AG09309 (cell line): ENCODE measurements at places on chromosomes 7 and 10.

DNA sequence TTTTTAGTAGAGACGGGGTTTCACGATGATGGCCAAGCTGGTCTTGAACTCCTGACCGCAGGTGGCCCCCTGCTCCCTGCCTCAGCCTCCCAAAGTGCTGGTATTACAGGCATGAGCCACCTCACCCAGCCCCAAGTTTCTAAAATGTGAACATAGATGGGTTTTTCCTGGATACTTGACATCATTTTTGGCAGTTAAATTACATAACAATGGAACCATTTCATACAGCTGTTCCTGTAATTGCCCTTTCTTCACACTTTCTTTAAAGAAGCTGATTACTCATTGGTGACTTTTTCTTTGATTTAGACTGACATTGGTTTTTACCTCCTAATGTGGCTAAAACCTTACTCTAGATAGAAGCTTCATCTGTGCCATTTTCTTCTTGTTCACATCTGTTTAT is 5.9 kb downstream of the ZKSCAN1 start:
- DNase-seq: no peak

- no peak for DNase-seq
Measured at GRCh38 chr10:47294057-47294456, 5.9 kb upstream of the GDF10 start.

DNA sequence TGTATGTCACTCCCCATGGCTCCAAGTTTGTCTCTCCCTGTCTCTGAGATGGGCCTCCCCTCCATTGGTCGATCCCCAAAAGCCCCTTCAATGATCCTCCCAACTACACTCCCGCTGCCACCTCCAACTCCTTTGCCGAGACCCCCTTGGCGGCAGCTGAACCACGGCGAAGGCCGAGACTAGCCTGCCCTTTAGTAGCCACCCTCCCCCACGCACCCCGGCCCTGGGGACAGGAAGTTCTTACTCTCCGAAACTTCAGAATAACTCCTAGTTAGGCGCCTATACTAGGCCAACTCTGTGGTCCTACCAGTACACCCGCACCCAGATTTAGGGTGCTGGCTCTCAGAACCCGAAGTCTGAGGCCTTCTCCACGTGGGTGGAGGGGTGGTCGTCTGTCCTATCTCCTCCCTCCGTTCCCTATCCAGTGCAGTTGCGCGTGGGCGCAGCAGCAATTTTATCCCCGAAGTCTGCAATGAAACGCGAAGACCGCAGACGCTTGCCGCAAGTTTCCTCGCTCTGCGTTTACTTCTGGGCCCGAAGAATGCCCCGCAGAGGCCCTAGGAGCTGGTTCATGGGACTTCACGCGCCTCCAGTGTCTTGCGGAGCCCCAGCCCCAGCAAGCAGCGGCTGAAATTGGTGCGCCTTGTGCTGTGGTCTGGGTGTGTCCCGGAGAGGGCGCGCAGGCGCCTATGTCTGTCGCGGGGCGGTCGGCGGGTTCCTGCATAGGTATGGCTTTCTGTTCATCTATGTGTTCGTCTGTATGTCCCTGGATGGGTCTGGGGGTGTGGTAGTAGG is 82.6 kb upstream of the SLF2 start:
- DNase-seq: no peak

- DNase-seq: peak; percentile 63
Measured at GRCh38 chr10:103685880-103686669, 169.3 kb downstream of the SH3PXD2A start.

GRCh38 chr7:103574576-103574975 is 128.6 kb upstream of the SLC26A5 start:
- DNase-seq: no peak

DNA sequence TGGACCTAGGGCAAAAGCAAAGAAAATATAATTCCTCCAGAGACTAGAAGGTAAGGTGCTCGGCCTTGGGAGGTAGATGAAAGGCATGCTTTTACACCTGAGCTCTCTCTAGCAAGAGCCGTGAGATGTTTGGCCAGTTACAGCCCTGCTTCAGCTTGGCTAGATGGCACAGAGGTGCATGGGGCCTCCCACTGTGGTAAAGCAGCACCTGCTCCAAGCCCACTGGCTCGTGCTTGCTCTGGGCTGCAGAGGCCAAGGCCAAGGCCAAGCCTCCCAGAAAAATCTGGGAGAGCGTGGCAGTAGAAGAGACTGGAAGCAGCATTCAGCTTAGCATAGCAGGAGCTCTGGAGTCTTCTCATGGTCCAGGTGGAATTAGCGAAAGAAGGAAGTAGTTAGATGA is 31.0 kb upstream of the OPALIN start:
- DNase-seq: no peak

DNA sequence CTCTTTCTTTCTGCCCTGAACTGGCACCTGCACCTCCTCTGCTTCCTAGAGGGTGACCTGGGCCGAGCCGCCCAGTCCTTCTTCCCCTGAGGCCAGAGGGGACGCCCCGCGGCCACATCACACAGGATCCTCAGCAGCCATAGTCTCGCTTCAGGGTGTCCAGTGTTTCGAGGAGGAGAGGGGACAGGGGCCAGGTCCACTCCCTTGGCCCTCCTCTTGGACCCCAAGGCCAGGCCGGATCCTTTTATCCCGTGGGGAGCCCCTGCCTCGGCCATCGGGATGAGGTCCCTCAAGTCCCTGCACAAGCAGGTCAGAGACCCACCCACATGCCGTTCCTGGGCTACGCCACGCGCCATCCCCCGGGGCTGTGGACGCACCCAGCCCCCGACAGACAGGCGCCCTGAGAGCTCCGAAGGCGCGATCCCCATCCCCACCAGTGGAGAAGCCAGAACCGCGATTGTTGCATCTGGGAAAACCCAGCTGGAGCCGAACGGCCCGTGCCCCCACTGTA is 3.6 kb downstream of the BHLHA15 start:
- DNase-seq: no peak

- no peak for DNase-seq
Measured at GRCh38 chr7:121139427-121139826, 150.9 kb downstream of the CPED1 start.

- no peak for DNase-seq
Measured at GRCh38 chr7:116340201-116340847, 130.0 kb downstream of the TES start.

- DNase-seq: no peak
Measured at GRCh38 chr7:157874870-157875229, 538.0 kb downstream of the DNAJB6 start.

DNA sequence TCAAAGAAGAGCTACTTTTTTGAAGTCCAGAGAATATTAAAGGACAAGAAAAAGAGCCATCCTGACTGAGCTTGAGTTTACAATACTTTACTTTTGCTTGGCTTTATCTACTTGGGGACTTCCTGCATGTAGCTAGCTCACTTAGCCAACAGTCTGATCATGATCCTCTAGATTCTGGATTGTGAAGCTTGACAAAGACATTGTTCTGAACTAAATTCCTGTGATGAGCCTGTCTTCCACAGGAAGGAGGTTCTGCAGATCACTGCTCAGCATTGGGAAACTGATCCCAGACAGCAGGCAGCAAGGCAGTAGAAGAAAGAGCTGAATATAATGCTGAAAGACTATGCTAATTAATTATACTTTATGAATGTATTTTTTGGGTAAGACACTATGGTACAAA is 296.4 kb downstream of the DGKB start:
- DNase-seq: no peak

DNA sequence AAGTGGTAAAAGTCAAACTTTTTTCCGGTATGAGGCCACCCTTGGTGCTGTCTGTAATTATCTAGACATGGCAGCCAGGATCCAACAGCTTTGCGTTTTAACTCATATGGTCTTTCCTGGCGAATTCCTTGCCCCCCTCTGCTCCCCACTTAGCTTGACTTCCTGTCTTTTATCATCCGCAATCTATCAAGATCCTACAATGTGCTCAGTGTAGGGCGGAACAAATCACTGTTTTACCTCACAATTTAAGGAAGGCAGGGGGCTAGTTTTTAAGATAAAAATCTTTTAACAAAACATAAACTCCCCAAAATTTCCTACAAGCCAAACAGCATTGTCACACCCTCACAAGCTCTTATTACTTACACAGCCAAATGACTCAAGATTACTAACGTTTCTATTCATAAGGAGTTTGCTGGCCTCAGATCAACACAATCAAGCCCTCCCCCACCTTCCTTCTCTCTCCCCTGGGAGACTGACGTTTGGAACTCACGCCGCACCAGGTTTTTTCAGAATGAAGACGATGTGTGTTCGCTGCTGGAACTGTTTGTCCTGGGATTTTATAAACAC is 1.3 kb upstream of the CDK14 start:
- DNase-seq: peak; percentile 35

DNA sequence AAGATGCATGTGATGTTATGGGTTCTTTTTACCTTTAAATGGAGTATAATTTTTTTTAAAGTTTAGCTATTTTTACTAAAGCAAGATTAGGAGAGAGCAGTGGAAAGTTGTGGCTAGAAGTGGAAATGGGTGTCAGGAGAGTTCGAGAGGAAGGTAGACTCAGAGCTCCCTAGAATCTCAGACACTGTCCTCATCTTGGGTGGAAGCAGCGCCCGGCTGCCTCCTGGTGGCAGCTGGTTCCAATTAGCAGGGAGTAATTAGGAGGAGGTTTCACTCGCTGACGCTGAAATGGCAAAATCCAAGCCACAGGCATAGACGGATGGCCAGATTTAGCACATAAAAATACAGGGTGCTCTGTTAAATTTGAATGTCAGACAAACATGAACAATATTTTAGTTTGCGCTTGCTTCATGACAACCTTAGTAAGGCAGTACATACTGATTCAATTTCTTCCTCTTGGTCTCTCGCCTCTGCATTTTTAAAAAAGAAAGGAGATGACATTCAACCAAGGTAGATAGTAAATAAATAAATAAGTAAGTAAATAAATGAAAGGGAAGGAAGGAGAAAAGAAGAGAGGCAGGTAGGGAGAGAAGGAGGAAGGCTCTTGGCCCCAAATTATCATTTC is 58.5 kb downstream of the LGI1 start:
- DNase-seq: peak; percentile 38

DNA sequence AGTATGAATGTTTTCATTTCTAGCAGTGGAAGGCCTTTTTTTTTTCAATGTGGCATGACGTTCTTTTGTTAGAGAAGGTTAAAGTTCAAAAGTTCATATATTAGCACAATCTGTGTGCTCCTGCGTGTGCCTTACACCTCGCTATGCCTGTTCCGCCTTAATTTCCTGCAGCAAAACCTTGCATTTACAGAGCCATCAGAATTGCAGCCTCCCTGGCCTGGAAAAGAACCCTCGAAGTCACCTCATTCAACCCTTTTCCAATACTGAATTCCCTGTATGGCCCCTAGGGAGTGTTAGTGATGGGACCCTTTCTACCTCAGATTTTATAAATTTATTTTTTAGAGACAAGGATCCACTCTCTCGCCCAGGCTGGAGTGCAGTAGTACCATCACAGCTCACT is 103.5 kb upstream of the ZNF438 start:
- DNase-seq: no peak

- no peak for DNase-seq
Measured at GRCh38 chr10:78532480-78533042, 498.9 kb downstream of the RPS24 start.

DNA sequence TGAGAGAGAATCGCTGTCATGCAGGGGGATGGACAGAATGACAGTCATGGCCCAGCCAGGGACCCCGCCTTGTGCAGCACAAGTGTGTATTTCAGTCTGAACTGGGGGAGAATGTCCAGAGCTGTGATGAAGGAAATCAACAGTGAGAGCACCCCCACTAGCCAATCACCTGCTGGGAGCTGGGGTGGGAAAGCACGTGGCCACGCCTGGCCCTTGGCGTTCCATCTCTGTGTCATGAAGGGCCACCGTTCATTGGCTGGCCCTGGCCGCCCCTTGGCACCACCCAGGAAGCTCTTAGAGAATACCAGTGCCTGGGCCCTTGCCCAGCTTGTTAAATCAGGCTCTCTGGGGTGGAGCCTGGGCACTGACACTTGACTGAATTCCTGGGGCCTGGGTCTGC is 22.8 kb downstream of the GRID1 start:
- DNase-seq: no peak
